ENCODE measurements at places on chromosomes 5 and 9.

GRCh38 chr9:129482521-129483414 is 138.1 kb downstream of the C9orf50 start:
- peak; percentile 89 for DNase-seq

DNA sequence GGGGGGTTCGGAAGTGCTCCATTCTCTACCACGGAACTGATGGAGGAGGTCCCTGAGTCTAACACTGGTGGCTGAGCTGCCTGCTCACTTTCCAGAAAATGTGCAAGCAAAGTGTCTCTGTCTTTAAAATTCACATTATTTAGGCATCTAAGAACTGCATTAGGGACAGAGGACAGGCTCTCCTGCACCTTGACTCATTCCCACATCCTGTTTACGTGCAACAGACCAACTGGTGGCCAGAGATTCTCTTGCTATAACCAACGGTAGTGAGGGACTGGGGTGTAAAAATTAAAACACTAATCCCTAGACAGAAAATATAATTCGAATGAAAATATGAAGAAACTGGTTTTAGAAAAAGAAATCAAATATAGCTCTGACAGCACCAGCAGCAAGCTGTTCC is 320.9 kb downstream of the IRX2 start:
- no peak for DNase-seq

- DNase-seq, result no peak
Observed at GRCh38 chr5:74665816-74666215, 19.2 kb upstream of the HEXB start.

- DNase-seq, result no peak
Observed at GRCh38 chr5:110716247-110717245, 9.9 kb downstream of the TMEM232 start.

GRCh38 chr9:133113163-133113948 is 7.7 kb downstream of the RALGDS start:
- DNase-seq, result no peak

DNA sequence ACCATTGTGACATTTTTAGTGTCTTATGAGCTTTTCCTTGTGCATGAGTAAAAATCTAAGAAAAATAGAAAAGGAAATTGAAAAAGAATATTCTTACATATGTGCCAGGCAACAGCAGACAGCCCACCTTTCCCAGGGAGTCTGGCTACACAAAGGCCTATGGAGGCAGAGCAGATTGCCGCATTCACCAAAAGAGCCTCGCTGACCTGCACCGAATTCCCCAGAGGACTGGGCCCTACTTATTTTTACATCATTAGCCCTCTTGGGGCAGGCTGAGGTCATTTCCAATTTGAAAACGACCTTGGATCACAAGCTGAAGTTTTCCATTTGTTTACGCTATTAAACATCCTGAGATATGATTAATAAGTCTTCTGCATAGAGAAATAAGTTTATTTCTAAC is 66.2 kb upstream of the WDR41 start:
- no peak for DNase-seq

DNA sequence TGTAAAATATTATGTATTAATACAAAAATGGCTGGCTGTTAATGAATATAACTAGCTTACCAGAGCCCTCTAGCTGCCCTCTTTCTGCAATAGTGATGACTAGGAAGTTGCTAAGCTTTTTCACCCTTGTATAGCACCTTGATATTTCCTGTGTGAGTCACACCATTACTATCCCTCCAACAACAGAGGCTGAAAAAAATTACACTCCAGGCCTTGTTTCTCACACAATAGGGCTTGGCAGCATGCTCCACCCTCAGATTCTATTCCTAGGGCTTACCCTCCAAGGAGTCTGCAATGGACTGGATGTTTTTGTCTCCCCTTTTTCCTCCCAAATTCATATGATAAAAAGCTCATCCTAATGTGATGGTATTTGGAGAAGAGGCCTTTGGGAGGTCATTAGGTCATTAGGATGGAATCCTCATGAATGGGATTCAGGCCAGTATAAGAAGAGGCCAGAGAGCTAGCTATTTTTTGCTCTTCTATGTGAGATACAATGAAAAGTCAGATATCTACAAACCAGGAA is 184.6 kb upstream of the MAP1B start:
- peak; percentile 90 for DNase-seq

GRCh38 chr9:136048560-136049411 is 46.3 kb downstream of the NACC2 start:
- no peak for DNase-seq

GRCh38 chr9:120603591-120603990 is 23.6 kb upstream of the CDK5RAP2 start:
- DNase-seq, result no peak

DNA sequence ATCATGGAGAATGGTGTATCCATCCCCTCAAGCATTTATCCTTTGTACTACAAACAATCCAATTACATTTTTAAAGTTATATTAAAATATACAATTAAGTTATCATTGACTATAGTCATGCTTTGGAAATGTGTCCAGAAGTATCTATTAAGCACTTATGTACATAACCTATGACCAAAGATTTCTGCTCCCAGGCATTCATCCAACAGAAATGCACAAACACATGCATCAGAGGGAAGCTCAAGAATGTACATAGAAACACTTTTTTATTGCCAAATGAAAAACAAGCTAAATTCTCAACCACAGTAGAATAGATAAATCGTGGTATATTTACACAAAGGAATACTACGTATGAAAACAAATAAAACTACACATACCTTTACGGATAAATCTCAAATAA is 700.5 kb upstream of the ZNF608 start:
- DNase-seq, result peak; percentile 68

GRCh38 chr5:115583474-115583873 is 18.8 kb downstream of the TICAM2 start:
- peak; percentile 91 for DNase-seq

DNA sequence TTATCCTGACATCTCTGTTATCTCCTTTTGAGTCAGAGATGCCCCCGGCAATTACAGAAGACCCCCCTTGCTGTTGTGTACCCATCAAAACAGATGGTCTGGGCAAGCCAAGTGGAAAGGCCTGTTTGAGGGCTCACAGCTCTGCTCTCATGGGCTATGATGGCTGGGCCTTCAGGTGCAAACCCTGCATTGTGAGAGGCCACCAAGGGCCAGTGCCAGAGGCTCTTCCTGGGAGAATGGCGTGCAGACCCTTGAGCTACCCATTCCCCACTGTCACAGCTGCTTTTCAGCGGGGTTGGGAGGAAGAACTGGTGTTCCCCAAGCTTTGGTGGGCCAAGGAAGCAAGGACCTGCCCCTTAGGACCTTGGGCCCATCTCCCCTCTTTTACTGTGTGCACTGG is 174.7 kb upstream of the PPP1R26 start:
- DNase-seq, result no peak

GRCh38 chr5:109035436-109035835 is 287.7 kb downstream of the FER start:
- DNase-seq, result no peak

DNA sequence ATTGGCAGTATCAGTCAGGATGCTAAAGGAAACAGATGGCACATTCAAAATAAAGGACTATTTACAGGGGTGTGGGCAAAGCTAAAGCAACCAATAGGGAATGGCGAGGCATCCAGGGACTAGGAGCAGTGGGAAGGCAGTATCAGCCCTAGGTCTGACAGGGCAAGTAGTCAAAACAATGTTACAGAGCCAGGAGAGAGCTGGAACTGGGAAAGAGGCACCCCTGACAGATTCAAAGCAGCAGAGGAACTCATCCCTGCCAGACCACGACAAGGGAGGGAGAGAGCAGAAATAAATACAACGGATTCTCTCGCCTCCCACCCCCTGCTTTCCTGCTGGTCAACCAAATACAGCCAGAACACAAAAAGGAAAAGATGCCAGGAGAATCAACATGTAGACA is 371.5 kb downstream of the NR2F1-AS1 start:
- no peak for DNase-seq

- DNase-seq, result no peak
Observed at GRCh38 chr5:157165261-157165660, 803 bp downstream of the GARIN3 start.

- peak; percentile 65 for DNase-seq
Observed at GRCh38 chr5:146565764-146566367, 49.9 kb upstream of the GPR151 start.

Data from fibroblast of pulmonary artery (primary cell).